ENCODE measurements at places on chromosomes 2 and 18. TPM values are rescaled to one million over a fixed set of nuclear protein-coding genes. Genes with fewer than 3 reads are reported as not detected.
A peak's percentile ranks its signal among the peaks of the same experiment; 100 is the strongest.

Gene FAM237A
- not detected for total RNA-seq

DNA sequence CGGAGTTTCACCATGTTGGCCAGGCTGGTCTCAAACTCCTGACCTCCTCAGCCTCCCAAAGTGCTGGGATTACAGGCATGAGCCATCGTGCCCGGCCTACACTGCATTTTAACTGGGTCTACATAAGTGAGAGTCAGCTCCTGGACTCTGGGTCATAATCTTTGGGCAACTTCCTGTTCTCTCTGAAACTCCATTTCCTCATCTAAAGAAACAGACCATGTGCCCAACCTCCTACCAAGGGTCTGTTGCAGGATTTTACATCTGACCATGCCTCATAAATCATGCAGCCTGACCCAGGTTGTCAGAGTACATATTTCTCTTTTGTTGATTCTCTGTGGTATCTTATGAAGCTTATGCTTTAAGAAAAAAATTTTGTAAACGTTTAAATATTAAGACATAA is 280.4 kb downstream of the ALPK2 start:
- DNase-seq = no peak

DNA sequence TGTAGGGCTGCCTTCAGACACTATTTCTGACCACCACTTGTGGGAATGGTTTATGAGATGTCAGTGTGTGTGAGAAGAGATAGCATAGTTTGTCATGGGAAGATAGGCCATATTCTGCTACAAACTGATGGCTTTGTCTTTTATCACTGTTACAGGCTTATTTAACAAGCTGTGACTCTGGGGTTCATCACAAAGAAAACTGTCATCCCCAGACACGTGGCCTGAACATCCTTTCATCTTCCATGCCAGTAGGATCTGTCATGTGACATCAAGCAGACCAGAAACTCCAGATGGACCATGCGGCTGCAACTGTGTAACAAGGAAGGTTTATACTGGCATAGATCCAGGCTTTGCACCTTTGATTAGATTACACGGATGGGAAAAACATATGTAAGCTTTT is 128.6 kb upstream of the KCNH7 start:
- DNase-seq = no peak

Gene RAD51AP2
- not detected for total RNA-seq

Gene PSMA8
- not detected for total RNA-seq

DNA sequence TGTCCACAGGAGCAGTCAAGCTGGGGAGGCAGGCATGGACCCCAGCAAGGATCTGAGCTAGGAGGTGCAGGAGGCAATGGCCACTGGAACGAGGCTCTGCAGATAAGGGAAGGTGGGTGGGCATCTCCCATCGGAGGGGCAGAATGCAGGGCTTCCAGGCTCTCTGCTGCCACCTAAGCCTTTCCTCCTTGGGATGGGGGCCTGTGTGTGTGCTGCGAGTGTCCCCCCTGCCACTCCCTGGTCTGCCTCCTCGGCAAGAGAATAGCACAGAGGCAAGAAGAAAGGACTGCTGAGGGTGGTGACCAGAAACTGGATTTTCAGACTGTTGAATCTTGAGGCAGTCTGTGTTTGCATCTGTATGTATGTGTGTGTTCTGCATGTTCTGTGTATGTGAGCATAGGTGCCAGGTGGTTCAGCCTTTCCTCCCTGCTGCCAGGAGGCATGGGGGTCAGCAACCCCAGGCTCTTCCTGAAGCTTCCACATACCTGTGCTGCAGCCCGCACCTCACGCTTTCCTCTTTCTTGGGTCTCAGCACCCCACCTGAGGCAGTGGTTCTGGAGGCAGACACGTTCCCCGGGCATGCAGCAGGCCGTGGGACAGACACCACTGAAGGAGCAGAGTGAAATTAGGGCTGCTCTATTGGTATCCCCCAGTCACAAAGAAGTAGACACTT is 86.7 kb downstream of the EPAS1 start:
- DNase-seq = no peak

DNA sequence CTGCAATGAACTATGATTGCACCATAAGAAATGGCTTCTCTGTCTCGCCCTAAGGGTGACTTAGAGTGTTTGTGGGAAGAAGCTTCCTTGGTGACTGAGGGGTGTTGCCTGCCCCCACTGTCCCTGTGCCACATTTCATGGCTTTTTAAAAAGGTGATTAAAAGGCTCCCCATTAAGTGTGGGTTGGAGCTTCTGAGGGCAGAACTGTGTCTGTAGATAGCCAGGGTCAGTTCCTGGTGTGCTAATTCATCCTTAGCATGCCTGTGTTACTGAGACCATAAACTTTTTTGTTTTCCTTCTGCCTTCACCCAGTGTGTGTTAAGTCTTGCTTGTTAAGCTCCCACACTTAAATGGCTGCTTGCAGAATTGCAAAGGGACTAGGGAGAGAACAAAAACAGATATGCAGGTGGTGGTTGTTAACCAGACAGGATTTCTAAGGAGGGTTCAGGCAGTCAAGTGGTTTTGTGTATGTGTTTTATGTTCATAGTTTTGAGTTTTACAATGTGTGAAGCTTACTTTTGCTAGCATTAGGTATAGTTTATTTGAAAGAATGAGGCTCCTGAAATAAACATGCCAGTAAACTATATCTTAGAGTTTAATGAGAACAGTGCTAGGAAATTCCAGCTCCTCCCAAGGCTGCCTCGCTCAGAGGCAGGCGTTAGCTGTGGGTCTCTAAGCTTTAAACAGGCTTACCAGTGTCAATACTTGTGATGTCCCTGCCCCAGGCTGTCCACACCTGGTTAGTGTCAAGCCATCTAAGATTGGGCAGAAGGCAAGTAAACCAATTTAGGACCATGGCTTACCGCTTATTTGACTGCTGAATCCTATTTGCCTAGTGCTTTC is 14.5 kb downstream of the CERS6 start:
- no peak for DNase-seq

DNA sequence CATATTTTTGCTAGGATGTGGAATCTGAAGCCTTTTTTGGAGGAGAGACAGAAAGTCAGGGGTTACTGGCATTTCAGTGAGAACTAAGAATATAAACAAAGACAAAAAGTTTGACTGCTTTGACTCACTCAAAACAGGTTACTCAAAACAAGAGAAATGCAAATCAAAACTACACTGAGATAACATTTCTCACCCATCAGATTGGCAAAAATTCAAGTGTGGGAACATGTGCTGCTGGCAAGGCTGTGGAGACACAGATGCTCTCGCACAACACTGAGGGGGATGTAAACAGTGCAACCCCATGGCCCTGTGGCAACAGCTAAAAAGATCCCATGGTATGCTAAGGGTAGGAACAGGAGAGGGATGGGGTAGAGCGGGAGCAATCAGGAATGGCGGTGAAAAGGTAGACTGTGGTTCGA is 86.6 kb downstream of the DTNB start:
- DNase-seq = no peak

- no peak for DNase-seq
Measured at GRCh38 chr18:78696698-78697435, 282.8 kb upstream of the SALL3 start.

DNA sequence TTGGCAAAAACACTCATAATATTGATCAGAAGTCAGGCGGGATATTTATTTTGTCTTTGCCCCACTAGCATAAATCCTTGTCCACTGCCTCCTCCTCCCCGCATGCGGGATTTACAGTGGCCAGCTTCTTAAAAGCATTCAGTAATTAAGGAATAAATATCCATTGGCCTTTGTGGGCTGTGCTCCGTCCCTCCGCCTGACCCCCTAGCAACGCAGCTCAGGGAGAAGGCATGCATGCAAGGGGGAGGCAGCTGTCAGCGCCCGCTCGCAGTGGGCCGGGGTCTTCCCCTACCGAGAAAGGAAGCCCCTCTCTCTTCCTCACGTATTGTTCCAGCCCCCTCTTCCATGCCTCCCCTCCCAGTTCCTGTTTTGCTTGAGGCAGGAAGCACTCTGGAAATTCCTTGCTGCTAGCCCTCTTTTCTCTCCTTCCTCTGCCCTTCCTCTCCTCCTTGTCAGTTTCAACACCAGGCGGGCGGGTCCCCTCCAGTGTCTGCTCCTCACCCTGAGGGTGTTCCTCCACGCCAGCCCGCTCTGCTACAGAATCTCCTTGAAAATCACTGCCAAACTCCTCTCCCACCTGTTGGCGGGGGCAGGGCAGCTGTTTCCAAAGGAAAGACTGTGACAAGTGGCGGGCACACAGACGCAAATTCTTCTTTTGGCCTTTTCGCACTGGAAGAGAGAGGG is 60.1 kb downstream of the GBX2 start:
- no peak for DNase-seq

Gene CENPA
- 0.44 TPM for total RNA-seq

- DNase-seq = no peak
Measured at GRCh38 chr2:205352593-205352992, 329.7 kb upstream of the NRP2 start.

DNA sequence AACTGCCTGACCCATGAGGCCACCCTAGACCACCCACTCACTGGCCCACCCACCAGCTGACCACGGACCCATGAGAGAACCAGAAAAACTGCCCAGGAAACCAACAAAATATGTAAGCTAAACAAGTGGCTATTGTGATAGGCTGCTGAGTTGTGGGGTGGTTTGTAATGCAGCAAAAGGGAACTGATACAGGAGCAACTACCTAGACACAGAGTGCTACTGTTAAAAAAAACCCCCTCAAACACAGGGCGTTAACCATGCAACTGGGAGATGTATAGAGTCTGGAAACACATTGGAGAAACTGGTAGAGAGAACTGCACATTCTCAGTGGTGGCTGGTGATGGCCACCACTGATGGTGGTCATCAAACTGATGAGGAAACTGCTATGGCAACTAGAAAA is 206.3 kb upstream of the GYPC start:
- DNase-seq = no peak

- DNase-seq = no peak
Measured at GRCh38 chr2:129812654-129813053, 166.8 kb upstream of the RAB6C start.

- DNase-seq = no peak
Measured at GRCh38 chr2:102508863-102509262, 35.8 kb downstream of the SLC9A4 start.

GRCh38 chr2:105768961-105769452 is 24.3 kb downstream of the NCK2 start:
- DNase-seq = no peak

Gene SLC9A2
- not detected for total RNA-seq

DNA sequence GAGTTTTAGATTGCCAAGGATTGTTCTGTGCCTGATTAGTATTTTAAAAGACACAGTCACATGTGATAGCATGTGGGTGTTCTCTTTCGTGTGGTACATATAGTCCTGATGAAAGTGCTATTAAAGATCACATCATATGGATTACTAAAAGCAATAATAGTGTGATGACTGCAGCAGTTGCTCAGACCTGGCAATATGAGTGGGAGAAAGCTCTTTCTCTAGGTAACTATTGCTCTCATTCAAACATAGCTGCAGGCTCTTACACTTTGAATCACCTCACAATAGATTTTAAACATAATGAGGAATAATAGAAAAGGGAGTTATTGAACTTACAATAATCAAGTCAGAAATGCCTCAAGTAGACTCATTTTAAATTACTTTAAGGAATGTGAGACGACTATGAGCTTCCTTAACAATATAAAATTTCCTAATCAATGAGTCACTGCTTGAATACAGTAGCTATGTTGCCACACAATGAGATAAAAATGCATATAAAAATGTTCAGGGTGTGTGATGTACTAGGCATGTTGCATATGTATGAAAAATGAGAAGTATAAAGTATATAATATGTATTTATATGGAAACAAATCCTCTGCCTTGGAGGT is 452.1 kb downstream of the TMX3 start:
- DNase-seq = no peak

GRCh38 chr2:230781130-230781797 is 68.6 kb downstream of the CAB39 start:
- no peak for DNase-seq

DNA sequence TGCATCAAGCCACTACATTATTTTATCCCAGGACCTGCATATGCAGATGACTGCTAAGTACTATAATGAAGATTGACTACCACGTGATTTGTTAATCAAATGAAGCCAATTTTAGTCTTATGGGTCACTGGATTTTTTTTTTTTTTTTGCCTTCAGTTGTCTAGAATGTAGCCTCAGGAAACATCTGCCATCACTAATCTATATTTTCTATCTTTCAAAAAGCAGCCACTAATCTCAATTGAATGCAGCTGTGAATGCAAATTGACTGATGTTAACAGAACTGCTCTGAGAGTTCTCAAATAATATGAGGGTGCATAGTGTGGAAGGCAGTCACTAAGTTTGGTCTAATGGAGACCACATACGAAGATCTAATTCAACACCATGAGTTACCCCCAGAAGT is 106.3 kb downstream of the ABCA12 start:
- DNase-seq = no peak

Gene RAB6C
- total RNA-seq = not detected

DNA sequence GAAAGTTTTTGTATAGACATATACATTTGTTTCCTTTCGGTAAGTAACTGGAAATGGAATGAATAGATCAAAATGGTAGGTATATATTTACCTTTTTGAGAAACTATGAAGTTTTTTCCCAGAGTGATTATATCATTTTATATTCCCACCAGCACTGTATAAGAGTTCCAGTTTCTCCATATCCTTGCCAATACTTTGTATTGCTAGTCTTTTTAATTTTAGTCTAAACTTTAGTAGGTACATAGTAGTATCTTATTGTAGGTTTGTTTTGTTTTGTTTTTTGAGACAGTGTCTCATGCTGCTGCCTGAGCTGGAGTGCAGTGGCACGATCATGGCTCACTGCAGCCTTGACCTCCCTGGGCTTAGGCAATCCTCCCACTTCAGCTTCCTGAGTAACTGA is 56.6 kb downstream of the AGPS start:
- no peak for DNase-seq

Gene MRO
- not detected for total RNA-seq

- peak; percentile 44 for DNase-seq
Measured at GRCh38 chr2:28445448-28446258, 50.2 kb upstream of the PLB1 start.

DNA sequence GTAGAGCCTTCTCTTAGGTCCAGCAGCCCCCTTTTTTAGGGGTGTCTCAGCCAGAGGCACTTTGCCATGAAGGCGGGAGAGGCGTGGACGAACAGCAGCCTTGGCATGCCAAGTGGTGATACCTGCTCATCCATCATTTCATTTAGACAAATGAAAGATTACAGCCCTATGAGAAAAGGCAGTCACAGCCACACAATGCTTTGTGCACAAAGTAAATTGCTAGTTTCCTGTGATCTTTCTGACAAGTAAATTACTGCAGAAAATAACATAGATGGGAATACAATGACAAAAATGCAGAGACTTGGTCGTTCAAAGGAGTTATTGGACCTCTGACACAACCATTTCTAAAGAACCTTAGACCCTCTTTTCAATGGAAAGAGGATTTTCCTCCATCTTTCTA is 94.9 kb downstream of the RND3 start:
- no peak for DNase-seq

GRCh38 chr2:144660518-144661316 is 140.8 kb upstream of the ZEB2 start:
- DNase-seq = no peak

GRCh38 chr18:39485696-39486095 is 1920.1 kb upstream of the CELF4 start:
- no peak for DNase-seq

GRCh38 chr2:130319536-130319935 is 23.2 kb upstream of the IMP4 start:
- DNase-seq = no peak

GRCh38 chr2:66790651-66791181 is 355.8 kb downstream of the MEIS1 start:
- DNase-seq = no peak

Gene TUBA3E
- not detected for total RNA-seq

Gene PLEK
- total RNA-seq = 34.9 TPM

Measured in upper lobe of left lung (tissue), 6 donors.